Stimulated activated CD8-positive, alpha-beta memory T cell treated with anti-CD3 and anti-CD28 coated beads, Interleukin-15, amount 100 ng/mL, for 24 hours (primary cell): ENCODE measurements at places on chromosomes 4 and X.

- no peak for DNase-seq
Measured at GRCh38 chr4:26106776-26107175, 192.8 kb downstream of the SMIM20 start.

- DNase-seq: no peak
Measured at GRCh38 chr4:173498023-173498422, 32.0 kb downstream of the HAND2 start.

DNA sequence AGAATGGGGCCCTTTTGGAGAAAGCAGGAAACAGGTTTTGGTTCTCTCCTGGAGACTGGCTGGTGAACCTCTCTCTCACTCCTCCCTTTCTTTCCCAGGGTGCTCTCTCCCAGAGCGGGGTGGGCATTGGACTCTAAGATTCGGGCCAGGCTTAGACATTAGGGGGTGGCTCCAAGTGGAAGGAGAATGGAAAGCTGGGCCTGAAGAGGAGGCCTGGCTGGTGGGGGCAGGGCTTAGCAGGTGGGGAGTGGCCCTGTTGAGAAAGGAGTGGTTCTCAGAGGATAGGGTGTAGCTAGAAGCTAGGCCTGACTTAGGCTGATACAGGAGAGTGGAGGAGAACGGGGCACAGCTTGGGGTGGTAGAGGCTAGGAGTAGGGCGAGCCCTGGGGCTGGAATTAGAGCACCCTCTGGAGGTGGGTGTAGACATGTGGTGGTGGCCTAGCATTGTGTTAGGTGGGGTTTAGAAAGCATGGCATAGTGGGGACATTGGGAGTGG, 5.7 kb downstream of the PLP2 start:
- no peak for DNase-seq

DNA sequence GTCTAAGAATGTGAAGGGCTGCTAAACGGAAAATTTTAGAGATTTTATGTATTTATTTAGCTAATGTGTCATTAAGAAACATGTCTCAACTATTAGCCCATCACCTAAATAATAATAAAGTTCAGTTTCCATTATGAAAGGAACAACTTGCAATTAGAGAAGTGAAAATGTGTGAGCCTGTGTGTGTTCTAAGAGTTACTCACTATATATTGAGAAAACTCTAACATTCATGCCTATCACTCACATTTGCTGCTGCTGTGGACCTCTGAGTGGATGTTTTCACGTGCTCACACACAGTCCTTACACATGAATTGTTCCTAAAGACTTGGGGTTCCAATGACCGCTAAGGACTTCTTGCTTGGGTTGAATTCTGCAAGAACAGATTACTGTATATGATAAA, 364.0 kb downstream of the TMA16 start:
- no peak for DNase-seq

GRCh38 chr4:163157157-163157556, 9.5 kb downstream of the NAF1 start:
- no peak for DNase-seq

- no peak for DNase-seq
Measured at GRCh38 chrX:53882331-53882730, 161.9 kb downstream of the PHF8 start.

DNA sequence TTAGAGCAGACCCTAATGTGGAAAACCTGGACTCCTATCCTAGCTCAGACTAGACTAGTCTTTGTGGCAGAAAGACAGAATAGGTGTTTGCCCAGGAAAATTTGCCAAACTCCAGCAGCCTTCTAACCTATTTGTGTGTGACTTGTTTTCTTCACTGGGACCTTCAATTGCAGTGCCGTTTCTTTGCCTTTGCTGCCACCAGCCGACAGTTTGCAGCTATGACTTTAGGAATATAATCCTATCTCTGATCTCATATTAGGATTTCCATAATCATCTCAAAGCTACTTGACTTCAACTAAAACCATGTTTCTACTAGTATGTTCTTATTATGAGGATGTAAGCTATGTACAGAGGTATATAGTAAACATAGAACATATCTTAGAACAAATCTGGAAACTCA, 60.2 kb upstream of the PGAM4 start:
- no peak for DNase-seq

DNA sequence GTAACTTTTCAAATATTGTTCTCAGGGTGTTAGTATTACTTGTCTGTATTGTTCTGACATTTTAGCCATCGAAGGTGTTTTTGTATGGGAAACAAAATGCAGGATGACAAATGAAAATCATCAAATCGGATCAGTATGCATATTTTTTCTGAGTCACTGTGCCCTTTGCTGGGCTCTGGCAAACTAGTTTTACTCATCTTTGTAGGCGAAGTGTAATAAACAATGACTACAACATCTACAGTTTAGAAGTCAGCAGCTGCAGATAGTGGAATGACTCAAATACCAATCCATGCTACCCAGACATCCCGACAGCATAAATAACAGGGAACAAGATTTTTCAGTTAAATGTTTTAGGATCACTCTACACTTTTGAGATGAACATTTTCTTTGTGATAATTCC, 557.3 kb upstream of the TENM3 start:
- DNase-seq: no peak

GRCh38 chr4:149168645-149169044, 647.0 kb downstream of the IQCM start:
- no peak for DNase-seq

GRCh38 chr4:13329340-13329850, 154.7 kb downstream of the RAB28 start:
- DNase-seq: no peak

DNA sequence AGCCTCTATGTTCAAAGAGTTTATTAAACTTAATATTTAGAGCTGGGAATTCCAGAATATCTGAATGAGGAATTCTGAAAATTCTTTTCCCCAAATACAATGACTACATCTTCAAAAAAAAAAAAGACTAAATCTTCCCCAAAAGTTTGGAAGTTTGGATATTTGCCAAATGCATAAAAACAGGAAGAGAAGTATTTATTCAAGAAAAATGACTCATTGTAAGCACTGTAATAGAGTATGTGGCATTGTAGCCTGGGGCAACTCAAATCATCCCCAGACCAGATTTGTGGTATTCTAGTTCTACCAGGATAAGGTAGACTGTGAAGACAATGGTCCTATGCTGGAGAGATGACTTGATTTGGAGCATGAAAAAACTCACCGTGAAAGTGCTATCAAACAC, 78.5 kb upstream of the PDHA2 start:
- DNase-seq: no peak

- DNase-seq: no peak
Measured at GRCh38 chr4:7389719-7390118, 45.0 kb downstream of the PSAPL1 start.

GRCh38 chrX:109716431-109717028, 16.5 kb downstream of the ACSL4 start:
- no peak for DNase-seq

DNA sequence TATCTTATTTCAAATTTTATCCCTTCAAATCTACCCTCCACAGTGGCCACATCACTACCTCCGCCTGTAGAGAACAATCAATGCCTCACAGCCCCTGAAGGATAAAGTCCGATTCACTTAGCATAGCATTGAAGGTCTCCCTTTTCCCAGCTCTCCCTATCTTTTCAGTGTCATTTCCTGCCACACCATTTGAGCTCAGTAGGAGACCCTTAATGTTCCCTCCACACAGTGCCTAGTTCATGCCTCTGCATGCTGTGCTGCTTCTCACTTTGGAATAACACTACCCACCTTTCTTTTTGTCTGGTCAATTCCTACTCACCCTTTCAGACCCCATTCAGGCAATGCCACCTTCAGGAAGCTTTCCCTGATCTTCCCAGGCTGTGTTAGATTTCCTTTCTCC, 23.6 kb upstream of the SCOC start:
- DNase-seq: no peak

DNA sequence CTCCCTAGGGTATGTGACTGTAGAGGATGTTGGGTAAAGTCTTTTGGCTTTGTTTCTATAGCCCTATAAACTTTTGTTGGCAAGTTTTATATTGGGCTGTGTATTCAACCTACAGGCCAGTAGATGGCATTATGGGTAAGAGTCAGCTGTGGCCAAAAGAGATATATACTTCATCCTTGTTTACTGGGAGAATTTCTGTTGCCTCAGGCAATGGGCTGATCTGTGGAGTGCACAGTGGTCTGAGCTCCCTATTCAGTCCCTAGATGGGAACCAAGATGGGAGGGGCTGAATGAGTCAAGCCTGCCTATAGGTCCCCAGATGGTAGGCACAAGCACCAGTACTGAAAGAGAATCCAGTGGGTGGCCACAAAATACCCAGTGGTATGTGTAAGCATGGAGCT, 580.6 kb downstream of the EPHA5 start:
- DNase-seq: no peak

DNA sequence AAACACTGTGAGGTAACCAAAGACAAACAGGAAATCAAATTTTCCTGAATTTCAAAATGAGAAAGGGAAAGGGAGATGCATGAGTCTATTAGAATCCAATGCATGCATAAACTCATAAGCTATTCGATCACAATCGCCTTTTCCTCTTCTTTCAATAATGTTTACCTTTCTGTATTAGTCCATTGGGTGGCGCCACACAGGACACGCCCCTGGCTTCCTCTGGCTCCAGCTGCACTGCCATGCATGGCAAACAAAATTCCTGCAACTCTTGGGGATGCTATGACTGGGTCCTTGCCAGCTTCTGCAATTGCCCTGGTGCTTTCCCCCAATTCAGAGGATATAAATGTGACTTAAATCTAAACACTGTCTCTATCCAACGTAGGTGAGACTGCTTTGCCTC, 424.5 kb upstream of the PCDH7 start:
- no peak for DNase-seq

DNA sequence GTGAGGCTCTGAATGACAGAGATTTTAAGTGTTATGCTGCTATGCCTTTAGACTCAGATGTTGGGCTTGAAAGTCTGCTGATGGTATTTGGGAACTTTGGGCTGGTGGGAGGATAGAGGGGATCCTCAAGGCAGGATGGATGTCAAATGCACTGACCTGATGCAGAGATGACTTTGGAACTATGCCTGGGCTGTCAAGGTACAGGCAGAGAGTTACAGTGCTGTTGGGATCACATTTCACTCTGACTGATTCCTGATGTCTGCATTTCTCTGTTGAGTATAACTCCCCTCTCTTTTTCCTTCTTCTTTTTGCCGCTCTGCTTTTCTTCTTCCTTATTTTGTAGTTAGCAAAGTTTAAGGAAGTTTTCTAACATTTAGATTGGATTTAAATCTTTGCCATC, 271.8 kb upstream of the ARX start:
- no peak for DNase-seq

GRCh38 chrX:16524316-16524715, 125.6 kb upstream of the S100G start:
- DNase-seq: no peak

- no peak for DNase-seq
Measured at GRCh38 chrX:150375243-150375770, 12.2 kb downstream of the MAMLD1 start.

GRCh38 chrX:107629540-107629909, 1.2 kb downstream of the PRPS1 start:
- no peak for DNase-seq

DNA sequence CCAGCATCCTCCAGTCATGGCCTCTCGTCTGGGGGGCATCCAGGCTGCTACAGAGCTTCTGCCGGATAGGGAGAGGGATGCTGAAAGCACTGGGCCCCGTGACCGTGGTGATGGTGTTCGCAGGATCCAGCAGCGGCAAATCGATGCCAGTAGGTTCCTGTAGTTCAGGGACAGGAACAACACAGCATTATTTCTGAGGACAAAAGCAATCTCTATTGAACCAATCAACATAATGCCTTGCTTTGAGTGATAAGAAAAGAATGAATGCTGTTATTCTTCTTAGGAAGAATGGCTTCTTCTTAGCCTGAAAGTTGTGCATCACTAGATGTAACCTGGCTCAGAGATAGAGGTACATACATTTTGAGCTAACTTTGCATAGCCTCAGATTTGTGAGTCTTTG, 378.6 kb downstream of the UNC5C start:
- DNase-seq: no peak

- DNase-seq: no peak
Measured at GRCh38 chr4:128241425-128241913, 46.1 kb downstream of the PGRMC2 start.

- DNase-seq: no peak
Measured at GRCh38 chrX:63657821-63658220, 127.2 kb downstream of the ARHGEF9 start.

GRCh38 chrX:30008031-30008430, 207.3 kb upstream of the MAGEB2 start:
- DNase-seq: no peak

DNA sequence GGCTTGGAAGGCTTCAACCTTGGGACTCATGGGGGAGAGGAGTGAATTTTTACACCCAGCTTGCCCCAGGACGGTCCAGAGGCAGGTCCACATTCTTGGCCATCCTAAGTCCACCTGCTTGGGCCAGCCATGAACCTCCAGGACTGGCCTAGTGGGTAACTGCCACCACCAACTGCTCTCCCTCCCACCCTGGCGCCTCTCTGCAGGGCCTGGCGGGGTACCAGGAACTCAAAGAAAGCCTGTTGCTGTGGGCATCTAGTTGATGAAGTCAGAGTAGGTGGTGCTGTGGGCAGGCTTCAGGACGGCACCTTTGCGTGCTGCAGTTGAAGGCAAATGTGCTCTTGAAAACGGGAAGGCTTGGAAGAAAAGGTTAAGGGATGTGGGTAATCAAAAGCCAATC, 12.0 kb downstream of the BCOR start:
- DNase-seq: no peak

- no peak for DNase-seq
Measured at GRCh38 chr4:53431052-53431451, 53.6 kb downstream of the FIP1L1 start.

- no peak for DNase-seq
Measured at GRCh38 chr4:137387924-137388323, 144.4 kb downstream of the PCDH18 start.
